ENCODE measurements at places on chromosomes 3 and 15. TPM values are rescaled to one million over a fixed set of nuclear protein-coding genes. Genes with fewer than 3 reads are reported as not detected.

Gene NR1I2
- not detected for total RNA-seq

Gene GRAMD1C
- total RNA-seq, result 19.9 TPM

Gene PPARG
- total RNA-seq, result not detected

Gene ADPRH
- 2.1 TPM for total RNA-seq

Gene CFAP20DC
- 8.2 TPM for total RNA-seq

Gene NEK10
- total RNA-seq, result 9.5 TPM

Gene PIGZ
- total RNA-seq, result 3.9 TPM

Gene TMA7
- 150 TPM for total RNA-seq

Gene MAGI1
- 13.8 TPM for total RNA-seq

Gene ITGB5
- total RNA-seq, result 523 TPM

Gene MED12L
- 0.32 TPM for total RNA-seq

Gene CLEC3B
- total RNA-seq, result 45.4 TPM

Gene ARL6IP5
- total RNA-seq, result 94.0 TPM

Gene CRABP1
- not detected for total RNA-seq

Gene UNC45A
- total RNA-seq, result 58.8 TPM

Gene SLC9C1
- not detected for total RNA-seq

Gene AEN
- 35.9 TPM for total RNA-seq

Gene SH2D7
- not detected for total RNA-seq

Gene SEMA3B
- total RNA-seq, result 13.3 TPM

Gene TMEM158
- total RNA-seq, result 24.4 TPM

Gene DUOX1
- total RNA-seq, result 0.32 TPM

Gene PLD1
- total RNA-seq, result 1.8 TPM

Gene TP63
- total RNA-seq, result not detected

Gene SRPRB
- total RNA-seq, result 110 TPM

Gene MYH15
- total RNA-seq, result not detected

Gene FSIP1
- total RNA-seq, result 2.4 TPM

Gene SLC28A1
- total RNA-seq, result not detected

Gene IGSF10
- not detected for total RNA-seq

Gene RPL29
- 965 TPM for total RNA-seq

Gene ANAPC13
- 93.5 TPM for total RNA-seq

Gene VILL
- 6.6 TPM for total RNA-seq

Gene GOLGA8Q
- total RNA-seq, result not detected

Gene CYP1A2
- not detected for total RNA-seq

Gene GHRL
- total RNA-seq, result not detected

Gene SERPINI2
- not detected for total RNA-seq

Gene SLC25A20
- 22.0 TPM for total RNA-seq

Gene DUOXA2
- not detected for total RNA-seq

Gene SPRED1
- 34.0 TPM for total RNA-seq

Gene MUC4
- total RNA-seq, result not detected

Gene CCDC50
- 68.6 TPM for total RNA-seq

Gene CTXND1
- not detected for total RNA-seq

Gene STRIT1
- total RNA-seq, result not detected

Gene FBXW12
- not detected for total RNA-seq

Gene DPPA2
- not detected for total RNA-seq

Gene GTF2A2
- 30.8 TPM for total RNA-seq

Gene CADM2
- not detected for total RNA-seq

Gene C2CD4B
- total RNA-seq, result not detected

Gene C3orf22
- total RNA-seq, result not detected

Gene WDR49
- not detected for total RNA-seq

Gene ALPK3
- total RNA-seq, result 0.13 TPM

Gene ATP10A
- total RNA-seq, result 73.1 TPM

Gene PPP1R14D
- not detected for total RNA-seq

Gene SRGAP3
- total RNA-seq, result 1.7 TPM

Gene HTR3E
- total RNA-seq, result not detected

Gene MDFIC2
- total RNA-seq, result not detected

Gene SLC24A5
- total RNA-seq, result not detected

Gene DNAH1
- 4.0 TPM for total RNA-seq

Gene INO80
- 25.9 TPM for total RNA-seq

Gene CPN2
- total RNA-seq, result not detected

All from GM23248 (cell line).